NCI-H2171 (cell line): ENCODE measurements at places on chromosomes 5 and 9.

DNA sequence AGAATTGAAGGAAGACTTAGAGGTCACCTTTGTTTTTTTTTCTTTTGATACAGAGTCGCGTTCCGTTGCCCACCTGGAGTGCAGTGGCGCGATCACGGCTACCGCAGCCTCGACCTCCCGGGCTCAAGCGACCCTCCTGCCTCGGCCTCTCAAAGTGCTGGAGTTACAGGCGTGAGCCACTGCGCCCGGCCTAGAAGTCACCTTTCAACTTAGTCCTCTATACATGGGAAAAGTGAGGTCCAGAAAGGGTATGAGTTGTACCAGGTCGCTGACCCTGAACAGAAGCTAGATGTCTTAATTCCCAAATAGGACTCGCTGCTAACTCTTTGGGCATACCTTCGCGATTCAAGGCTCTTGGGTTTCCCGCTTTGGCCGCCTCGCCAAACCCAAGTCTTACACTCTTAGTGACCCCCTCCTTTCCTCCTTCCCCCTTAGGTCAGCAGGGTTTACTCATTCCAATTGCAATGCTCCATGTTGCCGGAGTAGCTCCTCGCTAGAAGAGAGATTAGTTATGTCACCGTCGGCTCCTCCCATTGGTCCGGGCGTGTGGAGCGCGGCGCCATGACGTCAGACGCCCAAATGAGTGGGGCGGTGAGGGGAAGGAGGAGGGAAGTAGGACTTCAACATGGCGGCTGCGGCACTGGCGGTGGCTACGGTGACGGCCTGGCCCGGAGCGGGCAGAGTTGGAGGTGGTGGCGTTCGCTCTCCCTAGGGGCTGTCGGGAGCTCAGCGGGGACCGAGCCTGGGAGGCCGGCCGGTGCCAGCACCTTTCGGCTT, at the start of gene UBAP1:
UBAP1 (plus strand) TSS at position 608 of the 777 bp plus-strand sequence. CDS start 41,872 bp downstream, outside the sequence.
- peak; percentile 80 for DNase-seq

- DNase-seq = peak; percentile 61
These were observed 123.6 kb downstream of the PALM2AKAP2 start for GRCh38 chr9:109903515-109904138.

GRCh38 chr5:135851186-135851914, 16.9 kb downstream of the SLC25A48 start:
- DNase-seq = no peak

GRCh38 chr9:87386490-87387025, 111.1 kb upstream of the DAPK1 start:
- no peak for DNase-seq

DNA sequence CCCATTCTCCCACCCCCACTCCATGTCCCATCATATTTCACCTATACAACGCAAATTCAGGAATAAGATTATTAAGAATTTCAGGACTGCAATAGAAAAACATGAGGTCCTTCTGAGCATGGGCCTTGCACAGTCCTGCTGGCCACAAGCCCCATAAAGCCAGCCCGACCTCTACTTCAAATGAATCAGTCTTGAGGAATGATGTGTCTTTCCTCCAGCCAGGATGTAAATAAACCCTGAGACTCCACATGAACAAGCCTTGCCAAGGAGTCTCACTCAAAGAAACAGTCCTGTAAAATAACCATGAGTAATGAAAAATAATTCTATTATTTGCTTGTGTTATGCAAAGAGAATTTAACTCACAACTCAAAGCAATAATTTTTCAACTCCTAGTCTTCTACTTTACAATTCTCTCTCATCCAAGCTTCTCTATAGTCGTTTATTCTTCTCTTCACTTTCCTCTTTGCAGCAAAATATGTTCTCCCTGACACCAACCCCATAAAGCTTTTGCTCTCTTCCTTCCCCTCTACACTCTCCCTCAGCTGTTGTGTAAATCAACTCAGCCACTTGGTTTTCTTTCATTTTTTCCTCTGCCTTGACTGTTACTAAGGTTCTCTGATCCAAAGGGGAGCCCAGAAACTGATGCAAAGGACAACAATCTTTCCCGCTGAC, 140.1 kb upstream of the MOCS2 start:
- DNase-seq = no peak

DNA sequence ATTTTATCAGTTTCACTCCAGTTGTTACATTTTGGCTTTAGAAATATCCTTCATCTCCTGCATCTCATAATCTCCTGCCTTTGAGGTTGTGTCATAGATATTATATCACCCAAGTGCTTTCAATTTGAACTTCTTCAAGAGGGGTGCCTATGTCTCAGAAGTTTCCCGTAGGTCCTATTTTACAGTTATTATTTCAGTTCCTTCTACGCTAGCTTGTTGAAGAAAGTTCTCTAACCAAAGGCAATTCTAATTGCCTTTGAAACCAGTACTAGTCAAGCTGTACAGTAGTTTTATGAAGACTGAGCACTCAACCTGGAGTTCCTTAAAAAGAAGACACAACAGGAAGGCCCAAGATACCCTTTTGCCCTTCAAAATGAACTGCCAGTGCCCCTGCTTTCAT, 116.4 kb downstream of the ZCCHC7 start:
- DNase-seq = no peak

- no peak for DNase-seq
These were observed 75.9 kb downstream of the CAVIN4 start for GRCh38 chr9:100653643-100654334.

DNA sequence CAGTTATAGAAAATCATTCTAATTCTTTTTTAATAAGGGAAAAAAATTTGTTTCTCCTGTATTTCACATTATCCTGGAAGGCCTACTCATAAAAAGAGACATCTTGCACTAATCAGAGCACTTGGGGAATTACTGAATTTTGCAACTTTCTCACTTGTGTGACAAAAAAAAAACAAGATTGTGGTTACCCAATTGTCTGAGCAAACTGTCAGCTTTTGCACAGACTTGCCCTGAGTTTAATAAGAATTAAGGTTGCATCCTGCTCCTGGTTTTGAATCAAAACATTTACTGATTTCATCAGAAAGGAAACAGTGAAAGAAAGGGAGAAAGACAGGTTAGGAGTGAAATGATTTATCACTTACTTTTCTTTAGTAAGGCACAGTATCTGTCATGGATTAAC, 10.6 kb upstream of the SH3RF2 start:
- DNase-seq = no peak

GRCh38 chr5:174751154-174752000, 27.0 kb downstream of the MSX2 start:
- no peak for DNase-seq

DNA sequence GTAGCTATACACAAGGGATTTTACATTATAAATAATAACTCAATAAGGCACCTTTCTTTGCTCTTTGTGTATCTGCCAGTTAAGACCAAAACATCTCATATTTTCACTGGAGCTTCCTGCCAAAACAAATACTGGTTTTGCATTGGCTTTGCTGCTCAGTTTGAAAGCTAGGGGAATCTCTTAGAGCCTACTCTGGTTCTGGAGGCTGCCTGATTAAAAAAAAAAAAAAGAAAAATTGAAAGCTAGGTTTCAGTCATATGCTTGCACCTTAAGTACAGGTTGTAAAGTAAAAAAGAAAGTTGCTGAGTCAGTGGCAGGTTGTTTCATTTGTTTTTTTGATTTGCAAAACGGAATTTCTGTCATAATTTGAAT, 2.3 kb downstream of the DENND4C start:
- no peak for DNase-seq

GRCh38 chr5:180860273-180860886, 696 bp downstream of the ZFP62 start:
- peak; percentile 29 for DNase-seq

- DNase-seq = no peak
These were observed 26.4 kb downstream of the SLC31A2 start for GRCh38 chr9:113177251-113177650.

DNA sequence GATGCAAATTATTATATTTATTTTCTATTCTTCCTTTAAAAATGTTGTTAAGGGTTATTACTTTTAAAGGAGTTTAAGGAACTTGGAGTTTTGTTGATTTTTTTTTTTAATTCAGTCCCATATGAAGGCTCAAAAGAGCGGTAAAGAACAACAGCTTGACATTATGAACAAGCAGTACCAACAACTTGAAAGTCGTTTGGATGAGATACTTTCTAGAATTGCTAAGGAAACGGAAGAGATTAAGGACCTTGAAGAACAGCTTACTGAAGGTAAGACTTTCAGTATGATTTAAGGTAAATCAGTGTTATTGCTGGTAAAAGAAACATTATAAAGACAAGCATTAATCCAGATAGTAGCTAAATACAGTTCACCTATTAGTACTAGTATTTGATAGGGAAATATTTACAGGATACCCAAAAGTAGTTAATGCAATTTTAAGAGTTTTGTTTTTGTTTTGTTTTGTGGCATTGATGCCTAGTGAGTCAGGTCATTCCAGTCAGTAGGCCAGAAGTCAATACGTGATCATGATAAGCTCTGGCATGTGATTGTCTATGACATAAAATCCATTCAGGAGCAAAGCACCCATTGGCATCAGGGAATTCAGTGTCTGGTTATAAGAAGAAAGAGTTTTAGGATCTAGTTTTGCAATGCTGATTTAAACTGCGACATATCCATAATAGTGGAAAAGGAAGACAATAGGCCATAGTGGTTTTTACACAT, 49.2 kb downstream of the CNTRL start:
- DNase-seq = no peak

DNA sequence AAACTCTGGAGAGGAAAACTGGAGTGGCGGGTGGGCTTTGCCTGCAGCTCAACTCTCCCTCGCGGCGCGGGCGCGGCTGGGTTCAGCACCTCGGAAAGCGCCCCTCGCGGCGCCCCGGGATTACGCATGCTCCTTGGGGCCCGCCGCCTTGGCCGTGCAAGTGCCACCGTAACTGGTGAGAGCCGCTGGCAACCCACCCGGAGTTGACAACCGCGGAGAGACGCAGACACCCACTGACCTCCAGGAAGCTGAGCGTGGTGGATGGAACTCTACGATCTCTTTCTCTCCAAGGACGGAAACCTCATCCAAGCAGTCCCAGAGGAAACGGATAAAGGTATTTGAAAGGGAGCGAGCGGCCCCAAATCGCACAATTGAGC, 194 bp upstream of the RXFP3 start:
- DNase-seq = no peak

DNA sequence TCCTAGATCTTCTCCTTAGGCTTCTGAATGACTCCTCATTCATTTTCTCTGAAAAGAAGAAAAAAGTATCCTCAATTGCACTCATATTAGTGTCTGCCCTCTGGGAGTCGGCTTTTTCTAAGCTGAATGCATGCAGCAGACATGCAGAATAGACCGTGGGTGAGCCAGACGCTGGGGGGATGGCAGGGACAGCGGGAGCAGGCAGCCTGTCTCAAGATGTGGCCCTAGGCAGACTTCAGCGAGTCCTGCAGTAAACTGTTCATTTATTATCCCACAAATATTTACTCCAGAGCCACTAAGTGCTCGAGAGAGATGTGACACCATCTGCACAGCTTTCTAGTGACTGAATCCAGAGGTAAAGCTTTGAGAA, 164.9 kb upstream of the RAI14 start:
- no peak for DNase-seq

DNA sequence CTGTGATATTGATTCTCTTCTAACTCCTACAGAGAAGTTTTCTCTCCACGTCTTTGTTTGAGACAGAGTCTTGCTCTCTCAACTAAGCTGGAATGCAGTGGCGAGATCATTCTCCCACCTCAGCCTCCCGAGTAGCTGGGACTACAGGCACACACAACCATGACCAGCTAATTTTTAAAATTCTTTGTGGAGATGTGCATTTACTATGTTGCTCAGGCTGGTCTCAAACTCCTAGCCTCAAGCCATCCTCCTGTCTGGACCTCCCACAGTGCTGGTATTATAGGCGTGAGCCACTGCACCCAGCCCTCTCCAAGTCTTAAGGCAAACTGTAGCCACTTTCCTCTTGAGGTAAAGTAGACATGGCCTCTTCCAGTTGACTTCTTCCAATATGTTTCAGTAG, 72.2 kb downstream of the SNX18 start:
- DNase-seq = no peak

DNA sequence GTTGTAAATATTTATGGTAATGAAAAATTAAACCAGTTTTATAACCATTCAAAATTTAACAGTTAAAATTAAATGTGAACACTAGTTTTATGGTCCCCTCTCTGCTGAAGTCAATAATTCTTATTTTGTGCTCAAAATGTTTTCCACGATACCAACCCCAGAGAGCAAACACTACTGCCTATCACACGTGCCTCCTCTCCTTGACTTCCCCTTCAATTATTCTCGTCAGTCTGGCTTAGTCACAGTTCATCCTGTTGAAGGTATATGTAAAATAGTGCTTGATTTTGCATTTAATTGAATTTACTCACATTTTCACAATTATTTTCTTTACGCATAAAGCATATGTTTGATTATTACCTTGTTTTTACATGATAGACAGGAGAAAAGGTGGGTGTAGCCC, 148.8 kb downstream of the CCDC192 start:
- DNase-seq = no peak

DNA sequence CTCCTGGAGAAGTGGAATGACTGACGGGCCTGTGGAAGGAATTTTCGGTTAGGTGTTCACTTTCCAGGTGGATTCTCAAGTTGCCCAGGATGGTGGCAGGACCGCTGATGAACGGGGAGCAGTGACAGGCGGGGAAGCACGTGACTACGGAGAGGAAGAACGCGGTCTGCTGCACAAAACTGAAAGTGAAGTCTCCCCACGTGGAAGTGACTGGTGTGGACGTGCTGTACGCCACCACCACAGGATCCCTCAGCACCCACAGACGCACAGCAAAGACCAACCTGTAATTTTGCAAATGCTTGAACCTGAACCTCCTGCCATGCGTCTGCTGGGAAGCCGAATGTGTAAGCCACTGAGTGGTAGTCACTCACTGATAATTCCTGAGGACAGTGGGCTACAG, 51.4 kb downstream of the RNF130 start:
- DNase-seq = no peak

DNA sequence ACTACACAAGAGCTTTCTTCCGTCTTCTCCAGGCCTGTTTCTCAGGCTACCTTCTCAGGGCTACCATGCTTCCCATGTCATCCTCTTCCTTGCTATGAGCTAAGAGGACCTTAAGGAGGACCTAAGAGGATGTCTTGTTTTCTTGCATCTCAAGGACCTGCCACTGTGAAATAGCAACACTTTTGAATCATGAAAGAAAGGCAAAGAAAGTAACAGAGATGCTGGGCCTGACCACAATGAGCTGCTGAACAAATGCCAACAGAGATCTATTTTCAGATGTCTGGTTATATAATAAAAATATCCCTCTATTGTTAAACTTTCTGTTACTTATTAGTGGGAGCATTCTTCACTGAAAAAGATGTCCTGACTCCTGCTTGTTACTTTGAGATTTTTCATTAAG, 36.7 kb upstream of the ANXA1 start:
- DNase-seq = no peak

DNA sequence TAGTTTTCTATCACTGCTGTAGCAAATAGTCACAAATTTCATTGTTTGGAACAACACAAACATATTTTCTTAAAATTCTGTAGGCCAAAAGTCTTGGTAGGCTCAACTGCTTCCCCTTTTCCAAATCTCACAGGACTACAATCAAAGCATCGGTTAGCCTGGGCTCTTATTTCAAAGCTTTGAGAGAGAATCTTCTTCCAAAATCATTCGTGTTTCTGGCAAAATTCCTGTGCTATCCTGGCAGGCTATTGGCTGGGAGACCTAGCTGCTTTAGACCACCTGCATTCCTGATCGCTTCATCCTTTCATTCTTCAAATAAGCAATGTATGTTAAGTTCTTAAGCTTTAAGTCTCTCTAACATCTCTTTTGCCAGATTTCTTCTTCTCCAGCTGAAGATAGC, 629.8 kb upstream of the CDH18 start:
- no peak for DNase-seq

- DNase-seq = no peak
These were observed 119.1 kb upstream of the RASEF start for GRCh38 chr9:83182071-83182470.

- DNase-seq = no peak
These were observed 140.2 kb upstream of the TRIM32 start for GRCh38 chr9:116546711-116547581.
